Hepatic stellate cell (primary cell): ENCODE measurements at places on chromosomes 11 and 22.

GRCh38 chr22:17804331-17805080, 30.2 kb upstream of the BID start:
- no peak for DNase-seq

DNA sequence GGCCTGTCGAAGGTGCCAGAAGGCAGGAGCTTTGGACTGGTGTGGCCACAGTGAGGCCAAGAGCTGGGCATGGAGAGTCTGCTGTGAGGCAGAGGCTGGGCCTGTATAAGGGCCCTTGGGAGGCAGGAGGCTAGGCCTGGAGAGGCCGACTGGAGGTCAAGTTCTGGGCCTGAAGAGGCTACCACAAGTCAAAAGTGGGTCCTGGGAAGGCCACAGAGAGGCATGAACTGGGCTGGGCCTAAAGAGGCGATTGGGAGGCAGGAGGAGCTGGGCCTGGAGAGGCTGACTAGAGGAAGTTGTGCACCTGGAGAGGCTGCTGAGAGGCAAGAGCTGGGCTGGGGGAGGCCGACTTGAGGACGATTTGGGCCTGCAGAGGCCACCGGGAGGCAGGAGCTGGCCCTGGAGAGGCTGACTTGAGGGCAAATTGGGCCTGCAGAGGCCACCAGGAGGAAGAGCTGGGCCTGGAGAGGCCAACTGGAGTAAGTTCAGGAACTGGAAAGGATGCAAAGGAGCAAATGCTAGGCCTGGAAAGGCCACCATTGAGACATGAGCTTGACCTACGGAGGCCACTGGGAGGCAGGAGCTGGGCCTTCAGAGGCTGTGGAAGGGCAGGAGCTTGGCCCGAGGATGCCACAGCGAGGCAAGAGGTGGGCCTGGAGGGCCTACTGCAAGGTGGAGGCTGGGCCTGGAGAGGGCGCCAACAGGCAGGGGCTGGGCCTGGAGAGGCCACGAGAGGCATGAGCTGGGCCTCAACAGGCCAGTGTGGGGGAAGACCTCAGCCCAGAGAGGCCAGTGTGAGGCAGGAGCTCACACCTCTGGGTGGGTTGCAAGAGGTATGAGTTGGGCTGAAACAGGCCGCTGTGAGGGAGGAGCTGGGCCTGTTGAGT, 39.8 kb downstream of the OR4C45 start:
- no peak for DNase-seq

- DNase-seq, result no peak
Measured at GRCh38 chr11:104705490-104706190, 192.6 kb downstream of the CASP12 start.

DNA sequence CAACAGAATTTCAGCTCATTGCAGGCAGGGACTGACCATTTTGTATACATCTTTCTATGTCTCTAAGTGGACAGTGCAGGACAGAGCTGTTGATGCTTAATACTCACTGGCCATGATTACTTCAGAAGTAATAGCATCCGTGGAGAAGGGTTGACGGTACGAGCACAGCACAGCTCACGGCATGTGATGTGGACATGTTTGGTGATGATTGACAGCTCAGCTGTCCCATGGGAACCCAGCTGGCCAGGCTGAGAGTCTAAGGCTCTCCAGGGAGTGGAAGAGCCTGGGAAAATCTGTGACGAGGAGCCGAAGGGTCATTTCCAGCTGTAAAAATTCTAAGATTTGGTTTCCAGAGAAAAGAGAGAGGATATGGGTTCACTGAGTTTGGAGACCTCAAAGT, 198.2 kb downstream of the SNX19 start:
- no peak for DNase-seq

DNA sequence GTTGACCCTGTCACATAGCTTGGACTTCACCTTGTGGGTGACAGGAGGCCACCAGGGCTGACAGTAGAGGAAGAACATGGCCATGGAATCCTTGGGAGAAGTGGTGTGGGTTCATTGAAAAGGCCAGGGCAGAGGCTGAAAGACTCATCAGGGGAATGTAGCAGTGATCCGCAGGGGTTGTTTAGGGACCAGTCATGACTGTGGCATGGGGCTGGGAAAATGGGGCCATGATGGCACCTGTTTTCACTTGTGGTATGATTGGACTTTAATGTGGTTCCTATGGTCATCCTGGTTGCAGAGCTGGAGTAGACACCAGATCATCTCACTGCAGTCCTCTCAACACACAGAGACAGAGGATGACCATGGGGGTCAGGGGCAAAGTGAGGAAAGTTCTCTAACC, 66.7 kb upstream of the MYEOV start:
- DNase-seq, result no peak
